ENCODE measurements at places on chromosomes 2 and 18. TPM values are rescaled to one million over a fixed set of nuclear protein-coding genes. Genes with fewer than 3 reads are reported as not detected.

DNA sequence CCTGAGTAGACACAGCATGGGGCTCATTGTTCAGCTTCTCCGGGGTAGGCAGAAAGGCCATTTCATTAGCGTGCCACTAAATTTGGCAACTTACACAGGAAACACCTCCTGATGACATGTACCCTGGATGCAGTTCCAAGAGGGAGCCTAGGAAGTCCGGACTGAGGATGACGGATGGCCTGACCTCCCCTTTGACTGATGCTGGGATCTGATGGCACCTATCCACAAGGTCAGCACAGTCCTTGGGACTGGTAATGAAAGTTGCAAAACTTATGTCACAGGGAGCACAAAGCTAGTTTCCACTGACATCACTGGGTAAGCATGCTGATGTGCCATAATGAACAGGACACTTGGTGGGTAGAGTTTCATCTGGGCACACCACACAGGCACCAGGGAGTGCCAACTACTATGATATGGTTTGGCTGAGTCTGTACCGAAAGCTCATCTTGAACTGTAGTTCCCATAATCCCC is 126.7 kb upstream of the ARL4C start:
- DNase-seq: no peak

DNA sequence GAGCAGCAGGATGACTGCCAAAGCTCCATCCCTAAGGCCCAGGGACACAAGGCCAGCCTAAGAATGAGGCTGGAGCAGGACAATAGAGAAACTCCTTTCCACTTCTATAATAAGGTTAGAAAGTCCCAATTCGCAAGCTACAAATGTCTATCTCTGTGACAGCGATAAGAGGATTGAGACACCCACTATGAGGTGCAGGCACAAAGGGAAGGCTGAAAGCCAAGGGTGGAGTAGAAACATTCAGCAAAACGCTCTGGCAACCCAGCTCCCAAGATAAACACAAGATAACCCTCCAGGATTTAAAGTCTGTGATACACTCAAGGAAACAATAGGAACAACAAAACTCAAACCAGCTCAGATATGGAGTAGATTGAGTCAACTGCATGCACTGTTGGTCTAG is 418.0 kb upstream of the UBE2E3 start:
- DNase-seq: no peak

DNA sequence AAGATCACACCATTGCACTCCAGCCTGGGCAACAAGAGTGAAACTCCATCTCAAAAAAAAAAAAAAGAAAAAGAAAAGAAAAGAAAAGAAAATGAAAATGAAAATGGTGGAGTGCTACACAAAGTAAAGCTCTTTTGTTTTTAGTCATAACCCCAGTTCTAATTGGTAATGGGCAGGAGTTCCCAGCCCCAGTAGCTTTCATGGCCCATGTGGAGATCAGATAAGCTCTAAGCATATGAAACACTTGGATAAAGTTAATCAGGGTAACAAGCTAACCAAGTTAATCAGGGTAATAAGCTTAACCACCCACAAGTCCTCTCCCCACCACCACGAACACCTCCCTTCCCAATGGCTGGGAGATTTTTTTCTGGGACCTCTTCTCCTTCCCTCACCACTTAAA is 240.8 kb downstream of the BCL11A start:
- DNase-seq: no peak

- DNase-seq: no peak
Observed at GRCh38 chr2:218020966-218021535, 18.3 kb upstream of the TNS1 start.

Gene CCDC121
- total RNA-seq: 11.1 TPM

Measured in urinary bladder (tissue), 4 donors.